ENCODE measurements at places on chromosomes 1 and 21.

GRCh38 chr1:196890668-196891067 lies 2.8 kb downstream of the CFHR4 start:
- no peak for DNase-seq

GRCh38 chr21:34914239-34914638 lies 134.9 kb downstream of the RUNX1 start:
- no peak for DNase-seq

DNA sequence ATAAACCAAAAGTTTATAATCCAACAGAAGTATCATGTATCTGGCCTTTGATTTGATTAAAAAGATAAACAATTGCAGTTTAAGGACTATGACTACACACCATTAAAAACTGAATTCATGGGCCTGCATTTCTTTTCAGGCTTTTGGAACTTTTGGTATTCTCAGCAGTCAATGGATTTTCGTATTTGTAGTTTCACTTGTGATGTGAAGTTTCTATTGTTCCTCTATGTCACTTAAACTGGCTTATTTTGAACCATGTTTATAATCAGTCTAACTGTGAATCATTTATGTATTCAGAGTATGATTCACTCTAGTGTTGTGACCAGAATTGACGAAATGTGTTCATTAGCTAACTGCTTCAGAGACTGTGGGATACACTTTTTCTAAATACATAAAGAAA lies 132.9 kb downstream of the COQ8A start:
- DNase-seq, result no peak

DNA sequence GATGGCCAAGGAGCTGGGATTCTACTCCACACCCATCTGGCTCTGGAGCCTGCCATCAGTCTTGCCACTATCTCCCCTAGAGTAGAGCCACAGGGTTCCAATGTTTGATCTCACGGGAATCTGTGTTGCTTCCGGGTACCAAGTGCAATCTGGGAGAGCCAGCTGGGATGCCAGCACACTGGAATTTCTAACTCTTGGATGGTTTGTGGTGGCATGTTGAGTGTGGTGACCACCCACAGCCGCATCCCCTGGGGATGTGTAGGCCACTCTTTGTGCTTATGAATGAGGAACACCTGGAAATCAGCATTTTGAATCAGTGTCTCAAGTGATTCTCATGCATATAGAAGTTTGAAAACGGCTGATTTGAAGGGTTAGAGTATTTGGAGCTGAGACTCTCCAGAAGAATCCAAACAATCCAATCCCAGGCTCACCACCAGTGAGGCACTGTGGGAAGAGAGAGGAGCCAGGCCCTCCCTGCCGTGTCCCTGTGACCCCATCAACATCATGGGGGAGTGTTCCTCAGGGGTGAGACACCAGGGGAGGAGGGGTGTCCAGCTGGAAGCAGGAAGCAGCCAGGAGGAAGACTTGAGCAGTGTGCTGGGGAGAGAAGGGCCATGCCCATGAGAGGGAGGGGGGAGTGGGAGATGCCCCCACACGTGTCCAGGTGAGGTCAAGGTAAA lies 13.4 kb downstream of the FBLIM1 start:
- DNase-seq, result no peak

DNA sequence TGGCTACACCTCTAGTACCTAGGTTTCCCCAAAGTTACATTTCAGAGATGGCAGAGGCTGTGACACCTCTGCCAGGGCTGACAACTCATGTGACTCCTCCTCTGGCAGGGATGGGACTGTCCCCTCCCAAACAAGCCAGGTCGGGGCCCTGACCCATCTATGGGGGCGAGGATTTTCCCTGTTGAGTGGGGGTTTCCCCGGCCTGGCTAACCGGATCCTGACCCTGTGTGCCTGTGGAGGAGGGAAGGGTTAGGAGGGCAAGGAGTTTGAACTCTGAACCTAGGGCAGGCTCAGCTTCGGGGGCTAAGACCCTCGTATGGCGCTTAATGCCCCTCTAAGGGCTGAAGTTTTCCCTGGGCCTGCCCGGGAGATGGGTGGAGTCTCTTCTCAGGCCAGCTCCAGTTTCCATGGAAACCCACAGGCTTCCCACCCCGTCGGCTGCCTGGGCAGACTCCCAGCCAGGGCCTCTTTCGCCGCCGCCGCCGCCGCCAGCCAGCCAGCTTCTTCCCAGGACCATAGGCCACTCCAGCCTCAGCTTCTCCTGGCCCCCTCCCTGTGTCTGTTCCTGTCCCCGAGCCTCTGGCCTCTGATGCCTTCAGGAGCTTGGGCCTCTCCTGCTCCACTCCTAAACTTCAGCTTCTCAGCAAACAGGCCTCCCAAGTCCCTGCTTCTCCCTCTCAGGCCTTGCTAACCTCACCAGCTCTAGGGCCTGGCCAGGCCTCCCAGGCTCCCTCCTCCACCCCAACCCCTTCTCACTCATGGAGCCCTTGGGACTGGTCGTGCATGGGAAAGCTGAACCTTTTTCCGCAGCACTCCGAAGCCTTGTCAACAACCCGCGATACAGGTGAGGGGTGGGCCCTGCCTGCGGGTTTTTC lies at the start of gene BTBD19:
BTBD19 (plus strand) TSS at position 461 of the 875 bp plus-strand sequence; CDS start at position 759, 298 bp downstream.
- peak; percentile 80 for DNase-seq

- no peak for DNase-seq
Measured at GRCh38 chr21:45131537-45131999, 57.2 kb downstream of the ADARB1 start.

- DNase-seq, result no peak
Measured at GRCh38 chr1:61742620-61743430, 545 bp downstream of the PATJ start.

GRCh38 chr1:82697965-82698364 lies 897.2 kb downstream of the ADGRL2 start:
- DNase-seq, result no peak

- no peak for DNase-seq
Measured at GRCh38 chr1:9235560-9235959, 986 bp downstream of the H6PD start.

DNA sequence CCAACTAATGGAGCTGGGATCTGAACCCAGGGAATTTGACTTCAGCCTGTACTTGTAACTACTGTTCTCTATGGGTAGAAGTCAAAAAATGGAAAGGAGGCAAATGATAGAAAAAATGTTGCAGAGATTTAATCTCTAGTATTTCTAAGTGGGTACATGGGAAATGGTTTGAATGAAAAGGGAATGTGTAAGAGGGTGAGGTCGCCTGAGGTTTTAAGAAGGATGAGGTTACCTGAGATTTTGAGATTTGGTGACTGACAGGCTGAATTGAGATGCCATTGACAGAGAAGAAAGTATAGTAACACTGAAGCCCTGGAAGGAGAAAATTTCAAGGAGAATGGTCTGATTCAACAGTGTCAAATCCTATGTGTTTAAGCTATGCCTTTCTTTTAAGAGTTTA lies 5.5 kb downstream of the CAMSAP2 start:
- DNase-seq, result no peak

- no peak for DNase-seq
Measured at GRCh38 chr1:44662683-44663030, 11.6 kb downstream of the TMEM53 start.

GRCh38 chr21:22416555-22416954 lies 1418.3 kb downstream of the NCAM2 start:
- DNase-seq, result no peak

- no peak for DNase-seq
Measured at GRCh38 chr1:190226006-190226405, 251.7 kb downstream of the BRINP3 start.

DNA sequence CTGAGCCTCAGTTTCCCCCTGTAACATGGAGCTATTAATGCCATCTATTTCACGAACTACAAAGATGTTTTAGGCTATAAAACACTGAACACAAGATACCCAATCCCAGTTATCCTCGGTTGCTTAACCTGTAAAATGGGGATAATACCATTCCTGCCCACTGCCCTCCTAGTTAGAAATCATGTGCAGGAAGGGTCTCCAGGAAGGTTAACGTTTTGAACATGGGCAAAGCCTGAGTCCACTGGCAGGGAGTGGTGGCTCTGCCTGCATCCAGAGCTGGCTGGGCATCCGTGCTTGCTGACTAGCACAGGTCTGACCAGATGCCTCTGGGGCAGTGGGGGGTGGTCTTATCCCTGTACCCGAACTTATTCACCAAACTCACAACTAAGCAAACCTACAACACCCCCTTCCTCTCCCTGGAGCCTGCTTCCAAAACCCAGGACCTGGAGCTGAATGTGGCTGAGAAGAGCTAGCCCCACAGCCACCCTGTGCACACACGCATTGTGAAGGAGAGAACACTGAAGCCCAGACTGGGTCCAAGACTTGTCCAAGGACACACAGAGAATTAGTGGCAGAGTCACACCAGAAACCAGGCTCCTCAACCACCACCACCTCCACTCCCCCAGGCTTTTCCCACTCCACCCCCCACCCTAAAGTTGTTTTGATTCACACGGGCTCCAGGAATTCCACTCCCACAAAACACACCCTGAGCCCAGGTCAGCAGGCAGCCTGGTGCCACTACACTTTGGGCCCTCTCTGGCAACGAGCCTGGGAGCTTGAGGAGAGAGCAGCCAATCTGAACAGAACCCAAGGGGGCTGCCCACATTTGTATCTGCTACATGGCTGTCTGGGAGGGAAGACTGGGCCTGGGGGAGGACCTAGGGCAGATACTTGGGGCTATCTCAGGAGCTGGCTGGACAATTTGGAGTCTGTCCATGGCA lies 1.6 kb downstream of the E2F2 start:
- peak; percentile 68 for DNase-seq

DNA sequence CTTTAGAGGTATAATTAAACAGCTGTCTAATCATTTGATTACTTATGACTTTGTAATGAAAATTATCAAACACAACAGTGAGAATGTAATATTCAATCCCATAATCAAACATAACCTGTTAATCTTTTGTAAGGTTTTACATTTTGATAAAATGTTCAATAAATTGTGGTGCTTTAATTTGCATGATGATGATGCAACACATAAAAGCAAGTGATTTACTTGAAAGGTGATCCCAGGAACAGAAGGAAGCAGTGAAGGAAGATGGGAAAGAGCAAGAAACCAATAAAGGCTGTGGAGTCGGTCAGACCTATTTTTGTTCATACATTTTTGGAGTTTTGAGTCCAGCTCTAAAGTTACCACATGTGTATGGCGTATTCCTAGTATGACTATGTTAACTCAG lies 29.6 kb downstream of the ZNF695 start:
- no peak for DNase-seq

DNA sequence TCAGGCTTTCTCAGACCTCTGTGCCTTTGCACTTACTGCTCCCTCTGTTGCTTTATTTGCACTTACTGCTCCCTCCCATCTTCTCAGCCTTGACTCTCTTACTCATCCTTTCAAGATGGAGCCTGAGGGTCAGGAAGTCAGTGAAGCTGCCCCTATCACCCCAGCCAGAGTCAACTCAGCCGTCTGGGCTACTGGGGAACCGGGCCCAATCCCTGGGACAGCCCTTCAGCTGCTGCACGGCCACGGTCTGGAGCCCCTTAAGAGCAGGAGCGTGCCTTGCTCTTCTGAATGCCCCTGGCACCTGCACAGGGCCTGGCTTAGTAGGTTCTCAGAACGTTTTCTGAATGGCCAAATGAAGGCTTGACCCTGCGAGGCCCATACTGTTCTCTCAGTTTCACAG lies 244.4 kb downstream of the FOXD2 start:
- no peak for DNase-seq

DNA sequence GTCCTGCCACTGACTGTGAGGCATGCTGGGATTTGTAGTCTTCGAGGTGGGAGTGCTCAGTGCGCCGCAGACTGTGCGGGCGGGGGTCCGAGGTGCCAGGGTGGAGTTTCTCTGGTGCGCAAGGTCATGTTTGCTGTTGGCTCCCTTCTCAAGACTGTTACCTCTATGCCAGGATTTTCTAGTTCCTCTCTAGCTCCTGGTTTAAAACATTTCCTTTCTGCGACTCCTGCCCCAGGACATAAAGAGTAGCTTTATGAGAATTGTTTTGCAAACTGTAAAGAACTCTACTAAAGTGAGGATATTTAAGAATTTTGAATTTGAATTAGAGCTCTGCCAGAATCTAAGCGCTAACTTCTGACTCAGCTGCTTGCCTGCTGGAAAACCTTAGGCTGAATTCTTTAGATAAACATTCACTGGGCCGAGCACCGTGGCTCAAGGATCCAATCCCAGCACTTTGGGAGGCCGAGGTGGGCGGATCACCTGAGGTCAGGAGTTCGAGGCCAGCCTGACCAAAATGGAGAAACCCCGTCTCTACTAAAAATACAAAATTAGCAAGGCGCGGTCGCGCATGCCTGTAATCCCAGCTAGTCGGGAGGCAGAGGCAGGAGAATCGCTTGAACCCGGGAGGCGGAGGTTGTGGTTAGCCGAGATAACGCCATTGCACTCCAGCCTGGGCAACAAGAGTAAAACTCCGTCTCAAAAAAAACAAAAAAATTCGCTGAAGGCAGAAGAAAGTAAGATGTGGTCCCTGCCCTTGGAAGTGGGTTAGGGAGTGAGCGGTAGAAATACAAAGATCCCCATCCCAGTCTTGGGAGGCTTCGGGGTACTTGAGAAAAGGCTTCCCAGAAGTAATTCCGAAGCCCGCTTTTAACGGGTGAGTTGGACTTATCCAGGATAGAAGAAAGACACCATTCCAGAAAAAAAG lies 992 bp upstream of the USP48 start:
- no peak for DNase-seq

GRCh38 chr1:18554597-18554996 lies 73.9 kb downstream of the KLHDC7A start:
- DNase-seq, result no peak

DNA sequence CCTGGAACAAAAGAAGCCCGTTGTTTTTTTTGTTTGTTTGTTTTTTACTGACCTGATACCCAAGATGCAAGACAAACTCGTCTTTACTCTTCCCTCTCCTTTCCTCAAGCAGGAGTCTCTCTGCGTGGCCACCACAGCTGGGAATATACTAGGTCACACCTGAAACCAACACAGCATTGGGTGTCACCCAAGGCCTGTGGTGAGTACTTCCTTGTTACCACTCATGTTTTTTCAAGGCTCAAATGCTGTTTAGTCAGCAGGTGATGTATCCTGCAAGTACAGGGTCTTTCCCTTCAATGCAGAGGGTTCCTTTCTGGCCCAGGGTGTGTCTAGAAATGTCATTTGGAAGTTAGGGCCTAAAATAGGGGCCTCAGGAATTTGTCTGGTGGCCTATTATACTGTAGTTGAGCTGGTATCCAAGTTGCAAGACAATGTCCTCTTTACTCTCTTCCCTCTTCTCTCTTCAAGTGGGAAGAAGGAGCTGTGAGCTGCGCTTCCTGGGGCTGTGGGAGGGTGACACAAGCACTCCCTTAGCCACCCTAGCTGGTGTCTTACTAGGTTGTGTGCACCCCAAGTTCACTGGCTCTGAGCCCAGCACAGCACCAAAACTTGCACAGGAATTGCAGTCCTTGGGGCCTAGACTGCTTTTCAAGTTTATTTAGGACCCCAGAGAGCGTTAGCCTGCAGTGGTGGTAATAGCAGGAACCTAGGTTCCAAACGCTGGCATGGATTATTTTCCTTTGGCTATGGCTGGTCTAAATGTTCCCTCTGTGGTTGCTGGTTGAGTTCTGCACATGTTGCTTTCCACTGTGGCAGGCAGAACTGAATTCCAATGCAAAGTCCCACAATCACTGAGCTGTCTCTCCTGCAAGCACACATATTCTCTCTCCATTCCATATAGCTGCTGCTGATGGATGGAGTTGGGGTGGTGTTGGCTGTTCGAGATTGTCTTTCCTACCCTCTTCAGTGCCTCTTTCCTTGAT lies 91.4 kb upstream of the LYPLAL1 start:
- no peak for DNase-seq

Measured in hematopoietic multipotent progenitor cell treated with erythropoietin and hydrocortisone succinate and interleukin-3 and kit ligand, for 8 days (in vitro differentiated cells).